ENCODE measurements at places on chromosomes 3 and 15. TPM values are rescaled to one million over a fixed set of nuclear protein-coding genes. Genes with fewer than 3 reads are reported as not detected.

- H3K27ac ChIP-seq: no peak overlapping the region
- no peak for DNase-seq
- H3K36me3 ChIP-seq: peaks cover 31% of the 10 kb centered on the region
- no peak overlapping the region for H3K4me3 ChIP-seq
- H3K4me1 ChIP-seq: no peaks in the 10 kb centered on the region
Observed at GRCh38 chr3:30672287-30672735, 65.9 kb downstream of the TGFBR2 start.

EPHB1 gene
- 0.46 TPM for polyA plus RNA-seq

GRCh38 chr3:100708644-100708988 is 678 bp upstream of the TFG start:
- H3K4me3 ChIP-seq: peak overlapping the region; percentile 98
- no peaks in the 10 kb centered on the region for H3K27me3 ChIP-seq
- H3K4me1 ChIP-seq: peaks cover 10% of the 10 kb centered on the region
- no peak for DNase-seq

ZDHHC19 gene
- polyA plus RNA-seq: 0.68 TPM

- peak overlapping the region; percentile 67 for H3K4me3 ChIP-seq
- peak; percentile 55 for DNase-seq
- peaks cover 2% of the 10 kb centered on the region for H3K4me1 ChIP-seq
- no peaks in the 10 kb centered on the region for H3K36me3 ChIP-seq
Observed at GRCh38 chr3:182795389-182795782, 2.1 kb downstream of the ATP11B start.

DNA sequence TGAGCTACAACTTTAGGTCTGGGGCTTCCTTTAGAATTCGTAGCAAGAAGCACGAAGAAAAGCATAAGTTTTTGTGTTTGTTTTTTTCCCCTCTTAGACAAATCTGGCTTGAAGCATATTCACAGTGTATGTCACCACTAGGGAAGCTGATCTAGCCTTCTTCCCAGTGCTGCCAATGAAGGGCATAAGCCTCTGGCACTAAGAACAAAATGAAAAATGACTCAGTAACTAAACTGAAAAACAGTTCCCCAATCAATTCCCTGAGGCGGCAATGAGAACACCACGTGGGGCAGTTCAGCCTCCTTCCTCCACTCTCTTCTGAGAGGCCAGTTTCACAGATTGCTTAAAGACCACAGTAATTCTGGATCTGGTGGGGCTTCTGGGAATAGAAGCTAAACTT is 338.1 kb downstream of the GAP43 start:
- DNase-seq: no peak
- no peak overlapping the region for H3K4me3 ChIP-seq
- no peak overlapping the region for H3K27ac ChIP-seq

DNA sequence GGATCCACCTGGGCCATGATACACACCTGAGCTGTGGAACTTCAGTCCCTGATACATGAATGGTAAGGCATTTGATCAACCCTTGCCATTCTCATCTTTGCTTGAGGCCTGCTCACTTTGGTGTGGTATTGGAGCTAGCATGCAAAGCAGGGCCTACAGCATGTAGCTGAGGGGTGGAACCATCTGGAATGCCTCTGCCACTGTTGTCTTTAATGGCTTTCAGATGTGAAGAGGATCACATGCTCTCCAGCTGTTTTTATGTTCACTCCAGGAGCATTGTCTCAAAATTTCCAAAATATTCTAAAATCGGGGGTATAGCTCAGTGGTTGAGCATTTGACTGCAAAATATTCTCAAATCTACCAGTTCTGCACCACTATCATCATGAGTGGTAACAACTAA is 64.4 kb upstream of the PHLDB2 start:
- H3K36me3 ChIP-seq: no peaks in the 10 kb centered on the region
- no peak overlapping the region for H3K4me3 ChIP-seq
- no peaks in the 10 kb centered on the region for H3K4me1 ChIP-seq
- H3K27me3 ChIP-seq: no peaks in the 10 kb centered on the region
- no peak overlapping the region for H3K27ac ChIP-seq

Measured in thymus (tissue), 14 donors.